ENCODE measurements at places on chromosomes 6 and 20.

DNA sequence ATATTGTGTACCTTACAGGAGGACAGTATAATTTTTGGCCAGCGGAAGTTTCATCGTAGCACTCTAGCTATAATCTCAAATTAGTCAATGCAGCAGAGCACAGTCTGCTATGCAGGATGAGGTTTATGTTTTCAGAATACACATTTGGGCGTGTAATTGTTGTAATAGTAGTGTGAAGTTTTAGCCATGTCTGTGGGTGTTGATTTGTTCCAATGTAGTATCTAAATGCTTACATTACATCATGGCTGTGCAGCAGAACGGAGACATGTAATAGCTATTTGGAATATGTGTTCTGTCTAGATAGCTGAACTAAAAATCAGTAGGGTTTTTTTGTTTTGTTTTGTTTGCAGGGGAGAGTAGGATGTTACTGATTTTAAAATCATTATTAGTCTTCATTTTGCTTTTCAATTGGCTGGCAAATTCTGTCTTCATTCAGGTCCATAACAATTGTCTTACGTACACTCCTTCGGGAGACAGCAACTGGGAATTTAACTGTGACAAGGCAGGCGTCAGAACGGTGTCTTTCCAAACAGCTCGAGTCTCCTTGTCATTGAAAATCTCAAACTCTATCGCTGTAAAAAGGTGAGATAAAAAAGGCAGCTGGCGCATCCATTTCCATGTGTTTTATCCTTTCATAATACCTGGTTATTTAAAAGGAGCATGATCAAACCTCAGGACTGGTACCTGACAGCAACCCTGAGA lies 65.1 kb upstream of the CDH4 start:
- no peak for DNase-seq

- peak; percentile 48 for DNase-seq
Measured at GRCh38 chr6:43268355-43268700, 25.0 kb downstream of the TTBK1 start.

DNA sequence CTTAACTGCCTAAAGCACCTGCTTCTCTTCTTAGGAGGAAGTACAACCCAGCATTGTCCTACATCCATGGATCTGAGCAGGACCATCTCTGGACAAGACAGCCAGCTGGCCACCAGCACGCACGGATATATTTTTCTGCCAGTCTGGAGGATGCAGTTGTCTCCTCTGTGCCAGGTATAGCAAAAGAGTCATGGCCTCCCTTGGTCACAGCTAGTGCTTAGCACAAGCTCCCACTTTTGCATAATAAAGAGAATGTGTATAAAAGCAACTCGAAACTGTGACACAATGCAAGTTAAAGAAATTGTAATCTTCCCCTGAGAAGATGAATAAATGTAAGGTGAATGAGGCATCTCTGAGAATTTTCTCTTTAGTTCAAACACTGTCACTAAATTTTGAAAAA lies 267.8 kb upstream of the MANEA start:
- no peak for DNase-seq

GRCh38 chr6:121885399-121886152 lies 450.1 kb downstream of the GJA1 start:
- no peak for DNase-seq

GRCh38 chr6:15213838-15214400 lies 31.9 kb upstream of the JARID2 start:
- no peak for DNase-seq

DNA sequence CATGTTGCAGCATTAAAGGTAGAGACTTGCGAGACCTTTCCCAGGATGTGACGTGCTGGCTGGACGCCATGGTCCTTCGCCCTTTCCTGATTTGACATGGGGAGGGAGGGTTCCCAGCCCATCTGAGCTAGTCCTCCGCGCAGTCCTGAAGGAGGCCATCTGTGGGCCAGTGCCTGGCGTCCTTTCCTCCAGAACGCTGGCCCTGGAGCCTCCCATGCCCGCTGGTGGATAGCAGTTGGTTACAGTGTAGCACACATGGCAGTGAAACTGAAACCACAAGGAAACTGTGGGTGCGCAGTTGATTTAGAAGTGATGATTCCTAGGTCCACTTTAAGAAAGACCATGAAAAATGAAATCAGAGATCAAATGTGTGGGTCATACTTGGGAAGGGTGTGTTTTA lies 193.7 kb downstream of the CDH4 start:
- no peak for DNase-seq
